ENCODE measurements at places on chromosomes 5 and 9.

GRCh38 chr5:141623186-141623585 is 4.4 kb upstream of the DIAPH1 start:
- peak; percentile 65 for DNase-seq

DNA sequence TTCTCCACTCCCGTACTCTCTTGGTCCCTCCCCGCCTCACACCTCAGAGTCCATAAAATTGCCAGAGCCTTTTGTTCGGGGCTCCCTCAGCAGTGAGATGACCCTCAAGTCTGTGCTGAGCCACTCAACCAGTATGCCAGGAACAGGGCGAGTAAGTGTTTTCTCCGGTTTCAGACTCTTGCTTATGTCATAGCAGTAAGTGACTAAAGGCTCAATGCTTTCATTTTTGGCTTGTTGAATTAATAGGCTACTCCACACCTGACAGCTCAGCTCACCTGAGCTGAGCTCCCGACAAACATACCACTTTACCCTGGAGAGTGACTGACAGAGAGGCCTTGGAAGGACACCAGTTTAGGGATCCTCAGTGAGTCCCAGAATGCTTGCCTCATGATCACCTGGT is 30.5 kb downstream of the PCSK1 start:
- DNase-seq, result no peak

DNA sequence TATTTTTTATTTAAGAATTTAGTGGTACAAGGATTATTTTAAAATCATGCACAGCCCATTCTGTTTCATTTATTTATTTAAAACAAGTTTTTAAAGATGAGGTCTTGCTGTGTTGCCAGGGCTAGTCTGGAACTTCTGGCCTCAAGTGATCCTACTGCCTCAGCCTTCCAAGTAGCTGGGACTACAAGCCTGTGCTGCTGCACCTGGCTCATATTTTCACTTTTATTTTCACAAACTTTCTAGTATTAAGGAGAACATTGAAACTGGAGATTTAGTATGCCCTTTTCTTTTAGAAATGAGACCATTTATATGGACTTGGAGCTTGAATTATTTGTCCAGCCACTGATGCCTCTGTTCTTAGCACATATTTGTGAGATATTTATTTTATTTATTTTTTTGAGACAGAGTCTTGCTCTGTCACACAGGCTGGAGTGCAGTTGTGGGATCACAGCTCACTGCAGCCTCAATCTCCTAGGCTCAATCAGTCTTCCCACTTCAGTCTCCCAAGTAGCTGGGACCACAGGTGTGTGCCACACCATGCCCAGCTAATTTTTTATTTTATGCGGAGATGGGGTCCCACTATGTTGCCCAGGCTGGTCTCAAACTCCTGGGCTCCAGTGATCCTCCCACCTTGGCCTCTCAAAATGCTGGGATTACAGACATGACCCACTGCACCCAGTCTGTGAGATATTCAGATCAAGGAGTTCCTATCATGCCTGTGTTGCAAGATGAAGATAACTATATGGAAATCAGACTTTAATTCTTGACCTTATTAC is 7.4 kb downstream of the DMXL1 start:
- no peak for DNase-seq

DNA sequence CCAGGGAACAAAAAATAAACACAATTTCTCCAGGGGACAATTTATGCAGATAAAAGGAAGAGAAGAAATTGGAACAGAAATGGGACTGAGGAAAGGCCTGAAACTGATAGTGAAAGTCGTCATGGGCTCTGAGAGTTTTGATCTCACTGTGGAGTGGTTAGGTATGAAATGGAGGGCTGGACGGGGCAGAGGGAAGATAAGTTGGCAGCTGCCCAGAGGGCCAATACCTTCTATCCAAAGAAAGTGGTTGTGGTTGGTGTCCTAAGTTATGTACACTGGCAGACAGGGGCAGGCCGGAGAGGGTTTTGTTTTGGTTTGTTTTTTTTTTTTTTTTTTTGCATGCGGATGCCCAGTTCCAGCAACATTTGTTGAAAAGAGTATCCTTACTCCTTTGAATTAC is 46.1 kb downstream of the ZNF618 start:
- DNase-seq, result peak; percentile 35

GRCh38 chr5:102959055-102959454 is 160.9 kb downstream of the GIN1 start:
- peak; percentile 94 for DNase-seq

GRCh38 chr9:126397056-126397455 is 70.4 kb downstream of the MVB12B start:
- DNase-seq, result no peak

DNA sequence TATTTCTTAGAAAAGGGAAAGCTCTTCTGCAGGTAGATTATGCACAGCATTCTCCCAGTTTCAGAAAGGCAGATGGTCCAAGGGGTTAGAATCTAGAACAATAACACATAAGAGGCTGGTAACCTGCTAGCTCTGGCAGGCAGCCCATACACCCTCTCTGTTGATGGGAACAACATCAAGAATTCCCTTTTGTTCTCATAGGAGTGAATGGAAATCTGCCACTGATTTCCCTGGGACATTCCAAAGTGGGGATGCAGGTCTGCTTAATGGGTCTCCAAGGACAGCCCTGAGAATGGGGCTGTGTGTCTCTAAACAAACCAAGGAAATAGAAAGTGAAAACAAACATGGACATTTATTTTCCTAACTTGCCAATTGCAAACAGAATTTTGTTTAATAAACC is 456.8 kb downstream of the EBF1 start:
- no peak for DNase-seq

DNA sequence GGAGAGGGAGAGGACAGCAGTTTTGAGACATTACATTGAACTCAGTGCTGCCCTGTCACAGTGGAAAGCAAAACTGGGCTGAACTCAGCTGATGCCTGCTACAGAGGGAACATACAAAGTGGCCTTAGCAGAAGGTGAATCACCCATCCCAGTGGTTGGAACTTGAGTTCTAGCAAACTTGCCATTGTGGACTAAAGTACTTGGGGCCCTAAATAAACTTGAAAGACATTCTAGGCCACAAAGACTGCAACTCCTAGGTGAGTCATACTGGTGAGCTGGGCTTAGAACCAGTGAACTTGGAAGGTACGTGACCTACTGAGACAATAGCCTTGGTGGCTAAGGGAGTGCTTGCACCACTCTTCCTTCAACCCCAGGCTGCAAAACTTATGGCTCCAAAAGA is 155.7 kb upstream of the RIOK2 start:
- no peak for DNase-seq

DNA sequence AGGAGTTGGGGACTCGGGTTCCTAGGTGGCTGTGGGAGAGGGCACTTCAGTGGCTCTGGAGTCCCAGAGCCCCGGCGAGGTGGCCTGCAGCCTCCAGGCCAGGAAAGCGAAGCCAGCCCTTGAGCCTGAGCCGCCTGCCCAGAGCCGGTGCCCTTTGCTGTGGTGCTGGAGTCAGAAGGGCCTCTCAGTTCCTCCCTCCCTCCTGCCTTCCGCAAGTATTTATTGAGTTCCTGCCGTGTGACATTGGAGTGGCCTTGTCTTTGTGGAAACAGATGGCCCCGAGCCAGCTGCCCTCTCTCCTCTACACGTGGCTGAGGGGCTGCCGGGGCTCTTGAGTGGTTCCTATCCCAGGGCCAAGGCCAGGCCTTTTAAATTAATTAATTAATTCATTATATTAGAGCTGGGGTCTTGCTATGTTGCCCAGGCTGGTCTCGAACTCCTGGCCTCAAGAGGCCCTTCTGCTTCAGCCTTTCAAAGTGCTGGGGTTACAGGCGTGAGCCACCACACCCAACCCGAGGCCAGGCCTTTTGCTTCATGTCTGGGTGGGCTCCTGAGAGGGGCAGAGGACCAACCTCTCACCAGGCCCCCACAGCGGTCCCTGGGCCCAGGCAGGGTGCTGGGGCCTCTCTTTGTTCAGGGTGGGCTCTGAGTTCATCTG is 45.6 kb upstream of the IER5L start:
- no peak for DNase-seq

DNA sequence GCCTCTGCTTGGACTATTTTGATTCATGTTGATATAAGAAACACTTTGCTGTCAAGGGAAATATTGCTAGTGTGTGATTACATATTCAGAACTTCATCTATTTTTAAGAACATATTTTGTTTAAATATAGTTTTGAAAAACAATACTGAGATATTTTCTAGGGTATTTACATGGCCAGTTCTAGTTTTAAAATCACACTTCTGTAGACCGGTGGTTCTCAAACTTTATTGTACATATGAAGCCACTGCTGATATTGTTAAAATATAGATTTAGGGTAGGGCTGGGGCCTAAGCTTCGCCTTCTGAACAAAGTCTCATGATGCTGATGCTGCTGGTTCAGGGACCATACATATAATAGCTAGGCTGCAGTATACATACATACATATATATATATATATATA is 1000.0 kb downstream of the PTPRD start:
- DNase-seq, result no peak

- no peak for DNase-seq
Measured at GRCh38 chr9:37408933-37409710, 13.4 kb upstream of the GRHPR start.

DNA sequence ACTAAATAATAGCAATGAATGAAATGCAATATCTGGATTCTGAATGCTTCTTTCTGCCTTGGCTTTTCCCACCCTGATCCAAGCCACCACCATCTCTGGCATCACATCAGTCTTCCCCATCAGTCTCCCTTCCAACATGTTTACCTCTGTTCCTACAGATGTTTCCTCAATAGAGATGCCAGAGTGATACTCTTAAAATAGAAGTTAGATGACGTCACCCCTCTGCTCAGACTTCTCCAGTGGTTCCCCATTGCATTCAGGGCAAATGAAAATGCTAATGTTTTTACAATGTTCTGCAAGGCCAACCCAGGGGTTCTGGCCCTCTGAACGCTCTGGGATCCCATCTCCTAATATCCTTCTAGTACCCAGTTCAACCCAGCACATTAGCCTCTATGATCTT is 305.8 kb downstream of the TRIM32 start:
- DNase-seq, result no peak

DNA sequence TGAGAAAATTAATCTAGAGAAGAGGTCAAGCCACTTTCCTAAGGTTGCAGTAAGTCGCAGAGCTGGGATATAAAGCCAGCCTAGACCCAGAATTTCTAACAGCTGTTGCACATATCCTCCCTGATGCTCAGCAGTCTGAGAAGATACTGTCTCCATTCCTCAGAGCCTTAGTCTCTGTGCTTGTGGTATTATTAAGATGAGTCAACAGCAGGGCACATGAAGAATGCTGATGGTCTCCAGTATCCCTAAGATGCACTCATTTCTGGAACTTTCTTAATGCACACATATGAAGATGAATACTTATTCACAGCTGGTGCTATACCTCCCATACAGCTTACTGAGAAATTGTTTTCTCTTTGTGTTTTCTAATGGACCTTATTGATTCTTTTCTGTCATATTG is 32.5 kb downstream of the SGCD start:
- peak; percentile 10 for DNase-seq

- peak; percentile 70 for DNase-seq
Measured at GRCh38 chr5:178625679-178626483, 969 bp downstream of the CLK4 start.

- no peak for DNase-seq
Measured at GRCh38 chr5:35048910-35049309, 1.2 kb upstream of the AGXT2 start.

- no peak for DNase-seq
Measured at GRCh38 chr5:675871-676698, 17.1 kb downstream of the TPPP start.

DNA sequence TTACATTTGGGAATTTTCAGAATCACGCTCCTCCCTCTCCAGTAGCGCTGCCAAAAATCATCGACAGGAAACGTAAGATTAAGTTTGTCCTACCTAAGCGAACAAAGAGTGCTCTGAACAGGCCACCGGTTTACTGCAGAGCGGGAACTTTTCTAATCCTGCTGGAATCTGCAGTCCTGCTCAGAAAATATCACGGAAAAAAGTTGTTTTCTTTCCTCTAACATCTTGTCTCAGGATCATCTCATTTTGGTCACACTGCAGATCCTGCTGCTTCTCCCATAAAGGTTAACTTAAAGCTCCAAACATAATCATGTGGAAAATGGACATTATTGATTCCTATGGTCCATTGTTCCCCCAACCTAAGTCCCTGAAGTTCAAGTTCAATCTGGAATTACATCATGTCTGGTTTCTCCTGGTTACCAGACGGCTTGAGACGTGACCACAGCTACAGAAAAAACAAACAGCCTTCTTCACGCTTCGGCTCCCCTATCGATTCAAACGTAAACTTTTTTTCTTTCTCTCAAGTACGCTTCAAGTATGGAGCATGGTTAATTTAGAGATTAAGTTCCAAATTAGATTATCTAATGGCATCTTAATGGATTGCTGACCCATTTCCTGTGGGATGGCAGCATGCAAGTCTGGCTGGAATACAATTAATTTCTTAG is 217.6 kb downstream of the NFIB start:
- peak; percentile 88 for DNase-seq

GRCh38 chr5:39376293-39376714 is 12.0 kb upstream of the C9 start:
- peak; percentile 68 for DNase-seq

GRCh38 chr5:41095324-41096101 is 24.4 kb upstream of the MROH2B start:
- DNase-seq, result peak; percentile 9

GRCh38 chr5:39186289-39186688 is 33.1 kb downstream of the FYB1 start:
- DNase-seq, result no peak

DNA sequence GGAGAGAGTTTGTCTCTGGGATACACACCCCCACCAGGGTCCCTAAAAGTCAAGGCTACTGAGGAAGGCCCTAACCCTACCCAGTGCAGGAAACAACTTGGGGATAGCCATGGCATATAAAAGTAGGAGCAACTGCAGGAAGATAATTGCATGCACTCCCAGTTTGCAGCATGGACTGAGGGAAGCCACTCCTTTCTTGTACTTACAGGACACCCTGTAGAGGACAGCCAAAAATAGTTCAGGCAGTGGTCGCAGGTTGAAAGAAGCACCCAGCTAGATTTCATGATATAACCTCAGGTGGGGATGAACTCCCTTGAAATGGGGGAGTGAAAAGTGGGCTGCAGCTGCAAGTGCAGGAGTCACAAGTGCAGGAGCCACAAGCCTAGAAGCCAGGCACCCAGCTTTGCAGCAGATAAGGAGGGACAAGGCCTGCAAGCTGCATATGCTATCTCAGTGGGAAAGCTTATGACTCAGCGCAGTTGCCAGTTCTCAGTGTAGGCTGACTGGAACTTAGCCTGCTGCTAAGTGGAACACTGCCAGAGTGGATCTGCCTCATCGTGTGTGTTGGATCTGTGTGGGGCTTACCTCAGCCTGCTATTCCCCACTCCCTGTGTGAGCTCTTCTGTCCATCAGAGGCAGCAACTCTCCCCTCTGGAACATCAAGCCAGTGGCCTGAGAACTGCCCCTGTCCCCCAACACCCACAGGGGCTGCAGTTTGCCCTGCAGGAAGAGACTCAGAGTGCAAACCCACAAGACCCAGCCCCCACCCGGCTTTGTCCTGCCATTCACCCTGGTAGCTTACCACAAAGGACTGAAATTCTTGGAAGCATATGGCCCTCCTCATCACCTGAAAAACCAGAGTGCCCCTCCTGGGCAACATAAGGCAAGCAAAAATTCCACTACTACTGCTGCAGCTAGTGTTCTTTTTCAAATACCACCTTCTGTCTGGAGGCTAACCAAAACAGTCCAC is 42.7 kb downstream of the CYLC2 start:
- peak; percentile 52 for DNase-seq

GRCh38 chr9:89942643-89943042 is 337.8 kb downstream of the GADD45G start:
- no peak for DNase-seq

- DNase-seq, result no peak
Measured at GRCh38 chr9:28215536-28216299, 642.4 kb upstream of the C9orf72 start.
